ENCODE measurements at places on chromosomes 4 and X.
A peak's percentile ranks its signal among the peaks of the same experiment; 100 is the strongest.

DNA sequence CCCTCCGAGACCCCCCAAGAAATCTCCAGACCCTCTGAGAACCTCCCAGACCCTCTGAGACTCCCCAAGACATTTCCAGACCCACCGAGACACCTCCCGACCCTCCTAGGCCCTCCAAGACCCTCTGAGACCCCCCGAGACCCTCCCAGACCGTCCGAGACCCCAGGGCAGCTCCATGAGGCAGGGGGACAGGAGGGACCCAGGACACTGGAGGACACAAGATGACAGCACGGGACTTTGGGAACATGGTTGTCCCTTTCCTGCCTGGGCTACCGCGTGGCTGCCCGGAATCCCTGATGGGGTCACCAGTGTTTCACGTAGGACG lies 10.3 kb downstream of the CTBP1 start:
- peaks cover 27% of the 10 kb centered on the region for H3K36me3 ChIP-seq
- no peaks in the 10 kb centered on the region for H3K27me3 ChIP-seq
- H3K4me1 ChIP-seq = peaks cover 8% of the 10 kb centered on the region
- DNase-seq = no peak

- peak overlapping the region; percentile 95 for H3K4me3 ChIP-seq
- peaks cover 27% of the 10 kb centered on the region for H3K4me1 ChIP-seq
- H3K27me3 ChIP-seq = no peaks in the 10 kb centered on the region
- peak overlapping the region; percentile 94 for H3K27ac ChIP-seq
- peaks cover 7% of the 10 kb centered on the region for H3K36me3 ChIP-seq
These were observed 1.2 kb upstream of the CCNG2 start for GRCh38 chr4:77155631-77156452.

DNA sequence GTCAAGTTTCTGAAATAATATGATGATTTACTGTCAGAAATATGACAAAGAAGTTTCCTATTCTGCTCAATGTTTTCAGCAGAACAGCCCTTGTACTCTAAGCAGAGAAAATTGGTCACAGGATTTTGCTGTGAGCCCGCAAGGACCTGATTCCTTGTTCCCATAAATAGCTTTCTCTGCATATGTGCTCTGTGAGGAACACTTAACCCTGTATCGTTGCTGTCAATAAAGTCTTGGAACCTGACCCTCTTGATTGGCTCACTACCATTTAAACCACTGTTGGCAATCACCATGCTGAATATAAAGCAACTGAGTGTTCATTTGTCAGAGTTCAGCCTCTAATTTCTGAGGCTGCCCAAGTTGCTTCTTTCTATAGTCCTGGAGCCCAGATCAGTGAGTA lies 158.2 kb upstream of the NOCT start:
- H3K4me3 ChIP-seq = no peak overlapping the region
- H3K36me3 ChIP-seq = no peaks in the 10 kb centered on the region
- H3K27me3 ChIP-seq = no peaks in the 10 kb centered on the region
- no peak overlapping the region for H3K27ac ChIP-seq
- DNase-seq = no peak

- no peak overlapping the region for H3K27ac ChIP-seq
- DNase-seq = peak; percentile 40
- H3K4me3 ChIP-seq = no peak overlapping the region
- H3K36me3 ChIP-seq = no peaks in the 10 kb centered on the region
These were observed 384.4 kb downstream of the RAPGEF2 start for GRCh38 chr4:159487284-159487747.

DNA sequence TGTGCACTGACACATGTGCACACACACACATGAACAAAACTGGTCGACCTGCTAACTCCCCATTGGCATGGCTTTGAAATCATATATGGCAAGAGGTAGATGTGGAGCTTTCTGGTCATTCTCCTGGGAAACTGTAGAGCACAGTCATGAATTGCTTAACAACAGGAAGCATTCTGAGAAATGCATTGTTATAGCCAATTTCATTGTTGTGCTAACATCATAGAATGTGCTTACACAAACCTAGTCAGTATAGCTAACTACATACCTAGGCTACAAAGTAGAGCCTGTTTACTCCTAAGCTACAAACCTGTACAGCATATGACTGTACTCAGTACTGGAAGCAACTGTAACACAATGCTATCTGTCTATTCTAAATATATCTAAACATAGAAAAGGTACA lies 134.2 kb upstream of the SH3RF1 start:
- no peak overlapping the region for H3K4me3 ChIP-seq
- no peak for DNase-seq
- no peaks in the 10 kb centered on the region for H3K4me1 ChIP-seq
- H3K27me3 ChIP-seq = no peaks in the 10 kb centered on the region
